ENCODE measurements at places on chromosomes 1 and 21. TPM values are rescaled to one million over a fixed set of nuclear protein-coding genes. Genes with fewer than 3 reads are reported as not detected.

GRCh38 chr1:182611787-182612186 is 7.6 kb upstream of the RGS16 start:
- no peak overlapping the region for H3K27ac ChIP-seq
- H3K4me3 ChIP-seq: no peak overlapping the region
- peaks cover 19% of the 10 kb centered on the region for H3K4me1 ChIP-seq
- no peaks in the 10 kb centered on the region for H3K36me3 ChIP-seq

DNA sequence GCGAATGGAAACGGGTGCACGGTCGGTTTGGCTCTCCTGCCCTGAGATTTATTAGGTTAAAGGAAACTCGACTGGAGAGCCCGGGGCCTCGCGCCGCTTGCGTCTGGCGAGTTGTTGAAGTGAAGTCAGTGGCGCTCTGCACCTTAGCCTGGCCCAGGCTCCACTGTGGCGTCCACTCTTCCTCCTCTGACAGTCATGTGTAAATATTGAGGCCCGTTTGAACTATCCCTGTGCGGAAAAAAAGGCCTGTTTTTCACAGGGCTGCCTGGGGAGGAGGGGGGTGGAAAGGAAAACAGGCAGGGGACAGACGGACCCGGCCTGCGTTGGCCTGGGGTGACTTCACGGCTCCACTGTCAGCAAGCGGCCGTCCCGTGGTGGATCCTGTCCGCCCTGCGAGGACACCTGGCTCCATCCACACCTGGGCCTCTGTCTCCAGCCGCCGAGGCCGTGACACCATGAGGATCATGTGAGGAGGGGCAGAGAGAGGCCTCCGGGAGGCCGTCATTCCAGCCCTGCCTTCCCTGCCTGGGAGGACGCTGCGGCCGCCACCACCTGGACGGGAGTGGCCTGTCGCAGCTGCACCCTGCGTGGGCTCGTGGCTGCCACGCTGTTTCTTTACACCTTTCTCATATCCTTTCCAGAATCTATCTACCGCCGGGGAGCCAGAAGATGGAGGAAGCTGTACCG is 59.8 kb downstream of the FAAP20 start:
- H3K27ac ChIP-seq: peak overlapping the region; percentile 71
- peaks cover 49% of the 10 kb centered on the region for H3K4me1 ChIP-seq
- peak; percentile 63 for DNase-seq
- no peak overlapping the region for H3K4me3 ChIP-seq
- H3K27me3 ChIP-seq: no peaks in the 10 kb centered on the region

KCNJ15 gene
- 87.3 TPM for total RNA-seq

- H3K36me3 ChIP-seq: no peaks in the 10 kb centered on the region
- H3K4me3 ChIP-seq: no peak overlapping the region
- no peak overlapping the region for H3K27ac ChIP-seq
- no peak for DNase-seq
- no peaks in the 10 kb centered on the region for H3K27me3 ChIP-seq
Measured at GRCh38 chr21:42456457-42456856, 39.6 kb downstream of the RSPH1 start.

DNA sequence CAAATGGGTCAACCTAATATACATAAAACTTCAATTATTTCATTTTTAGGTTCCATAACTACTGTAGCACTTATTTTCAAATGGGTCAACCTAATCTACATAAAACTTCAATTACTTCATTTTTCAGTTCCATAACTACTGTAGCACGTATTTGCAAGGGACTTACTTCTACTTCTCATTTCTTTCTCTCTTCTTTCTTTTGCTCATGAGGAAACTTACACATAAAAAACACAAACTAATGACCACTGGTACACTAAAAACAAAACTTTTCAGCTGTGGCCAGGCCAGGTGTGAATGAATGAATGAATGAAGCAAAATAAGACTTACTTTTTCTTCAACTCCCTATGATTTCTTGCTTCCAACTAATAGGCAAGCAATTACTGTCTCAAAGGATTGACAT is 11.7 kb downstream of the SYDE2 start:
- DNase-seq: no peak
- H3K27ac ChIP-seq: no peak overlapping the region
- H3K27me3 ChIP-seq: no peaks in the 10 kb centered on the region

GRCh38 chr1:59276439-59276851 is 20.4 kb upstream of the FGGY start:
- H3K27me3 ChIP-seq: no peaks in the 10 kb centered on the region
- no peak overlapping the region for H3K27ac ChIP-seq
- no peak overlapping the region for H3K4me3 ChIP-seq
- no peaks in the 10 kb centered on the region for H3K36me3 ChIP-seq

DNA sequence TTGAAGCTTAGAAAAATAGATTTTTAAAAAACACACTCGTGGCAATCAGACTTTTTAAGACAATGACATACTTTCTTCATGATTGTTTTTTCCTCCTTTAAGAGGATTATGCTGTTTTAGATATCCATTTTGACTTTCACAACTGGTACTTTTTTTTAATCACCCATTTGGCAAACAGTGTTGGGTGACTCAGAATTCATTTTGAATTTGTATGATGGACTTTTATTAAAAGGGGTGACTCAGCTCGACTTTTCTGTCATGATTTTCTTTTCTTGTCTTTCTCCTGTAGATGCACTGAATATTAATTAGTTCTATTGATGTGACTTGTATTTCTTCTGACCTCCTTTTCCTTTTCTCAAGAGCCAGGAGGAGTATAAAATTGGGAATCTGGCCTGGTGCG is 44.7 kb downstream of the FMN2 start:
- H3K4me1 ChIP-seq: no peaks in the 10 kb centered on the region
- H3K27me3 ChIP-seq: no peaks in the 10 kb centered on the region
- no peaks in the 10 kb centered on the region for H3K36me3 ChIP-seq
- no peak overlapping the region for H3K27ac ChIP-seq
- no peak for DNase-seq
- no peak overlapping the region for H3K4me3 ChIP-seq

DNA sequence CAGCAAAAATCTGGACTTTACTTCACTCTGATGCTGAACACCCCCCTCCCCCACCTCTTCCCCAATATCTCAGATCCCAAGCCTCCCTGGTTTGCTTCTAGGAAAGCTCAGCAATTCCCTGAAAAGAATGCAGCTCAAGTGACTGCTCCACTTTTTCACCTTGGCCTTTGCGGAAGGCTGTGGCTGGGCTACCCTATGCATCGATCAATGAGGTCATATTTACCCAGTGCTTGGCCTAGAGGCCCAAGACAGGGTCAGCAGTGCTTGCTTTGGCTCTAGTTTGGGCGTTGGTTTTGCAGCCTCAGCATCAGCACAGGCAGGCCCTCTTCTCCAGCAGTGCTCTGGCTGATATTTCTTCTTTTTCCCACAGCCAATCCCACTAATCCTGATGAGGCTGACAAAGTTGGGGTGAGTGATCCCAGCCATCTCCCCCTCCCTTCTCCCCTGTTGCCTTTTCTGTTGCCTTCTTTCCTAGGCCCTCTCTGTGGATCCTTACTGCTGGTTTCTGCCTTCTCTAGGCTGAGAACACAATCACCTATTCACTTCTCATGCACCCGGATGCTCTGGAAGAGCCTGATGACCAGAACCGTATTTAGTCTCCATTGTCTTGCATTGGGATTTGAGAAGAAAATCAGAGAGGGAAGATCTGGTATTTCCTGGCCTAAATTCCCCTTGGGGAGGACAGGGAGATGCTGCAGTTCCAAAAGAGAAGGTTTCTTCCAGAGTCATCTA is 14.2 kb downstream of the FCGR2B start:
- H3K36me3 ChIP-seq: no peaks in the 10 kb centered on the region
- peaks cover 22% of the 10 kb centered on the region for H3K27me3 ChIP-seq
- no peak for DNase-seq
- no peak overlapping the region for H3K27ac ChIP-seq
- H3K4me3 ChIP-seq: no peak overlapping the region
- no peaks in the 10 kb centered on the region for H3K4me1 ChIP-seq

- peak overlapping the region; percentile 70 for H3K27ac ChIP-seq
- peaks cover 33% of the 10 kb centered on the region for H3K27me3 ChIP-seq
- no peaks in the 10 kb centered on the region for H3K36me3 ChIP-seq
Measured at GRCh38 chr1:208245185-208245705, 1.1 kb upstream of the PLXNA2 start.

GRCh38 chr1:1609822-1610485 is 5.3 kb upstream of the MIB2 start:
- H3K36me3 ChIP-seq: no peaks in the 10 kb centered on the region
- H3K27ac ChIP-seq: peak overlapping the region; percentile 85
- H3K4me1 ChIP-seq: peaks cover 20% of the 10 kb centered on the region

CELA2A gene
- not detected for total RNA-seq

- peak overlapping the region; percentile 4 for H3K4me3 ChIP-seq
- H3K27me3 ChIP-seq: no peaks in the 10 kb centered on the region
- no peaks in the 10 kb centered on the region for H3K4me1 ChIP-seq
- H3K36me3 ChIP-seq: no peaks in the 10 kb centered on the region
Measured at GRCh38 chr21:14762734-14763694, 216.9 kb upstream of the SAMSN1 start.

MYOG gene
- not detected for total RNA-seq

PADI2 gene
- 35.4 TPM for total RNA-seq

GRCh38 chr1:76239470-76239918 is 164.9 kb downstream of the ST6GALNAC3 start:
- H3K27ac ChIP-seq: no peak overlapping the region
- DNase-seq: no peak
- H3K36me3 ChIP-seq: no peaks in the 10 kb centered on the region
- H3K4me3 ChIP-seq: no peak overlapping the region

DNA sequence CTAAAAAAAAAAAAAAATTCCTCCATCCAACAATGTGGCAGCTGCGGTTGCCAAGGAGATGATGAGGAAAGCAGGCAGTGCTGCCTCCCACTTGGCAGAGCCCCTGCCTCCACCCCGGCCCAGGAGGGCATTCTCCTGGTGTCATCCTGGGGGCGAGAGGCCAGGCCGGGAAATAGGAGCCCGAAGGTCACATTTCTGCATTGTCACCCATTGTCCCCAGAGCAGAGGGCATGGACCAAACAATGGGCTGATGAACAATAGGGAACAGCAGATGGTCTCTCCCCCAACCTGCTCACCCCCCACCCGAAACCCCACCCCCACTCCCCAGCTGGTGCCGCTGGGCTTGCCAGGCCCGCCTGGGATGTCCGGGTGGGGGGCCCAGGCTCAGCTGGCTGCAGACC is 37.3 kb downstream of the CAMK2N1 start:
- no peaks in the 10 kb centered on the region for H3K4me1 ChIP-seq
- no peak overlapping the region for H3K4me3 ChIP-seq
- H3K27ac ChIP-seq: no peak overlapping the region
- no peaks in the 10 kb centered on the region for H3K36me3 ChIP-seq
- H3K27me3 ChIP-seq: no peaks in the 10 kb centered on the region

- H3K27me3 ChIP-seq: no peaks in the 10 kb centered on the region
- H3K4me1 ChIP-seq: no peaks in the 10 kb centered on the region
- no peak for DNase-seq
- no peaks in the 10 kb centered on the region for H3K36me3 ChIP-seq
Measured at GRCh38 chr1:206801467-206801866, 29.2 kb upstream of the IL10 start.

DNA sequence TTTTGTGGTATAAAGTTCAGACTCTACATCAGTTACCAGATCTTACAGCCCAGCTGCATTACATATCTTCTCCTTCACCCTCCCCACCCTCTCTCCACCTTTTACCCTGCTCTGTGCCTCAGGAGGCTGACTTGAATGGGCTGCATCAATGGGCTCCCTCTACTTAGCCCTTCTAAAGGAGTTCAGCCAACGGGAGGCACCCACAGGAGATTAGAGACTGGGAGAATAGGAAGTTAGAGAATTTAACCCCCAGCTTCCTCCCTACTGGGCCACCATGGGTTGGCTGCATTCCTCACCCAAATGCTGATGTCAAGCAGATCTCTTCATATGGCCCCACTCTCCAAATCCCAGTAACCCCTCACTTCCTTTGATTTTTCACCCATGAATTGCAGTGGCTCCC is 17.1 kb upstream of the DUSP23 start:
- H3K4me1 ChIP-seq: no peaks in the 10 kb centered on the region
- H3K4me3 ChIP-seq: no peak overlapping the region
- no peak for DNase-seq
- no peaks in the 10 kb centered on the region for H3K27me3 ChIP-seq
- no peak overlapping the region for H3K27ac ChIP-seq

DNA sequence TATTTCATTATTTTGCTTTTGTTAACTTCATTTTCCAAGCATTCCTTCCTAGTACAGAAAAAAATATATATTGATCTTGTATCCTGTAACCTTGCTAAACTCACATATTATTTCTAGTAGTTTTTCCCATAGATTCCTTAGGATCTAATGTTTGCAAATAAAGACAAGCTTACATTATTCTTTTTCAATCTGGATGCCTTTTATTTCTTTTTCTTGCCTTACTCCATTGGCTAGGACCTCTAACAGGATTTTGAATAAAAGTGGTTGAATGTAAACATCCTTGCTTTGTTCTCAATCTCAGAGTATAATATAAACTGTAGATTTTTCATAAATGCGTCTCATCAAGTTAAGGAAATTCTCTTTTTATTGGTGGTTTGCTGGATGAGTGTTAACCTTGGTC is 74.5 kb upstream of the GUCA2A start:
- H3K27ac ChIP-seq: no peak overlapping the region
- H3K4me3 ChIP-seq: no peak overlapping the region
- H3K36me3 ChIP-seq: no peaks in the 10 kb centered on the region

CD2 gene
- total RNA-seq: 12.4 TPM

DNA sequence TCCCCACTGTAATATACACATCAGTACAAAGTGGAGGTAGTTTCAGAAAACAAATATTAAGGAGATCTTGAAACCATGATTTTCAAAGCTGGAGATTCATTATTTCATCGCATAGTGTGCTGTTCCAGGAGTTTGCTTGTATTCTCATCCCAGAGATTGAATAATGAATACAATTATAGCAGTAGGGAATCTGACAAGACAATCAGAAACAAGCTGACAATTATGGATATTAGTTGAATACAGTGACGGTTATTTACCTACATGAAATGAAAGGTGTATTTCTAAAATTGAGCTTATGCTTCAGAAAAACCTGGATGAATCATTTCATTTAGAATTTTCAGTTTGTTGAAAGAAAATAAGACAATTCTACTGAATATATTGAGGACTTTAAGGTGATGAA is 2119.0 kb downstream of the MRPL39 start:
- no peaks in the 10 kb centered on the region for H3K27me3 ChIP-seq
- DNase-seq: no peak
- H3K27ac ChIP-seq: no peak overlapping the region
- H3K4me1 ChIP-seq: no peaks in the 10 kb centered on the region
- no peak overlapping the region for H3K4me3 ChIP-seq

GRCh38 chr1:149917571-149918144 is at the start of gene SV2A:
Gene SV2A, minus strand, starts transcription at chr1:149917844. Its CDS starts 4,004 bp downstream, at chr1:149913840.
- peaks cover 23% of the 10 kb centered on the region for H3K27me3 ChIP-seq
- peaks cover 16% of the 10 kb centered on the region for H3K36me3 ChIP-seq
- peak within 1 kb of the TSS; percentile 22 for H3K4me3 ChIP-seq
- H3K27ac ChIP-seq: no peak within 1 kb of the TSS
- no peak for DNase-seq

- H3K27me3 ChIP-seq: no peaks in the 10 kb centered on the region
- no peaks in the 10 kb centered on the region for H3K36me3 ChIP-seq
- DNase-seq: no peak
- no peaks in the 10 kb centered on the region for H3K4me1 ChIP-seq
- no peak overlapping the region for H3K4me3 ChIP-seq
Measured at GRCh38 chr1:87180682-87181081, 148.0 kb upstream of the LMO4 start.

GRCh38 chr1:162682013-162682419 is 49.8 kb downstream of the DDR2 start:
- no peak overlapping the region for H3K4me3 ChIP-seq
- H3K27me3 ChIP-seq: no peaks in the 10 kb centered on the region
- H3K27ac ChIP-seq: no peak overlapping the region

GRCh38 chr1:173052681-173053196 is 2.0 kb upstream of the TNFSF18 start:
- H3K4me3 ChIP-seq: no peak overlapping the region
- peaks cover 20% of the 10 kb centered on the region for H3K4me1 ChIP-seq
- no peak for DNase-seq
- H3K27me3 ChIP-seq: no peaks in the 10 kb centered on the region

Measured in left lung (tissue), 14 donors.